C1 segment of cervical spinal cord (tissue), 14 donors: ENCODE measurements at places on chromosomes 16 and 17.

GRCh38 chr17:9644910-9645751 lies at the start of gene USP43:
TSS of gene USP43 (plus strand) at chr17:9645517. CDS start at chr17:9645633, 116 bp downstream.
- peak; percentile 19 for DNase-seq

DNA sequence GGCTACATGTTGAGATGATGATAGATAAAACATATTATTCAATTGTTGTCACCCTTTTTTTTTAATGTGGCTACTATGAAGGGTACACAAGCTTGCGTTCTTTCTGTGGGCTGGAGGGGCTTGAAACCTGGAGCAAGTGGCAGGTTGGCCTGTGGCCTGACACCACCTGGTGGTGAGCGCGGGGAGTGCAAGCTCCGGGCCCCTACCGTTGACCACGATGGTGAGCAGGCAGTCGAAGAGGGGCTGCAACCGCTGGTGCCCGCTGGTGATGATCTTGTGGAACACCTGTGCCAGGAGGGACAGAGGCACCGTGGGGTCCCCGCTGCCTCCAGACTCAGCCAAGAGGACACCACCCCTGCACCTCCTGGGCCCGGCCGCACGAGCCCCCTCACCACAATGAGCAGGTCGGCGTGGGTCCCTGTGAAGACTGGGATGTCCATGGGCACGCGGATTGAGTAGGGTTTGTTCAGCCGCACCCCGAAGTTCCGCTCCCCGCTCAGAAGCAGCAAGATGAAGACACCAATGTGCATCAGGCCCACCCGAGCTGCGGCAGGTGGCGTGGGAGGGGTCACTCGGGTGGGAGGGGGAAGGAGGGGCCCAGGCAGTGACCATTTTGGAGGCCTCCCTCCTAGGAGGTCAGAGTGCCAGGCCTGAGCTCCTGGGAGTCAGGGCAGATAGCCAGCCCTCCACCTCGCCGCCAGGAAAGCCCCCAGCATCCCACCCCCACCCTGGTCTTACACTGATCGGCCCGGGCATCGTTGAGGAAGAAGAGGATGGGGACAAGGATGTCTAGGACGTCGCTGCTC lies 14.4 kb downstream of the HID1 start:
- DNase-seq = peak; percentile 33

GRCh38 chr17:8360260-8360659 lies 16.2 kb downstream of the KRABD2 start:
- DNase-seq = no peak

- no peak for DNase-seq
Observed at GRCh38 chr16:17691899-17692176, 221.1 kb upstream of the XYLT1 start.

DNA sequence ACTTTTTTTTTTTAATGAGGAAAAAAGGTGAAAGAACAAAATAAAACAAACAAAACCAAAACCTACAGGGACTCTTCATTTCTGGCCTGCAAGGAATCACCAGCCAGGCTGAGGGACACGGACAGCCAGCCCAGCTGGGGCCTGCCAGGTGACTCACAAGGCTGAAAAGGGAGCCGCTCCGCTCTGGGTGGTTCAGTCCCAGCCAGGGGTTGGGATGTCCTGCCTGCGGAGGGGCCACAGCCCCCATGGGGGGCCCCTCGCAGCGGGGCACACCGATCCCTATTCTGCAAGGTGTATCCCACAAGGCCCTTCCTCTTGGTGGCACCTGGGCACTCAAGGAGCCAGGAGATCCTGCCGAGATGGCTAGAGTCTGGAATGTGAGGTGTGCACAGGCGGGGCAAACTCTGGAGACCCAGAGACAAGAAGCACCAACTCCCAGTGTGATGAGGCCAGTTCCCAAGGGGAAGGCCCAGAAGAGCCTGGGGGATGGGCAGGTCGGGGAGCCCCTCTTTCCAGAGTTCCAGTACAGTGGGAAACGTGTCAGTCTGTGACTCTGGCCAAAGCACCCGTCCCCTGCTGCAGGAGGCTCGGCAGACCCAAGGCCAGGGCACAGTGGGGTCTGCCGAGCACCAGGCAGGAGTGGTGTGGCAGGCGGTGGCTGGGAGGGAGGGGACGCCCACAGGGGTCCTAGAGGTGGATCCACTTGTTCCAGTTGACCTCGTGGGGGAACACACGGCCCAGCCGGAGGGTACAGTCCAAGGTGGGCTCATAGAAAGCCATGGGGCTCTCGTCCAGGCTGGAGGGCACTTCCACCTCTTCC lies 58.9 kb downstream of the IL21R start:
- DNase-seq = no peak

DNA sequence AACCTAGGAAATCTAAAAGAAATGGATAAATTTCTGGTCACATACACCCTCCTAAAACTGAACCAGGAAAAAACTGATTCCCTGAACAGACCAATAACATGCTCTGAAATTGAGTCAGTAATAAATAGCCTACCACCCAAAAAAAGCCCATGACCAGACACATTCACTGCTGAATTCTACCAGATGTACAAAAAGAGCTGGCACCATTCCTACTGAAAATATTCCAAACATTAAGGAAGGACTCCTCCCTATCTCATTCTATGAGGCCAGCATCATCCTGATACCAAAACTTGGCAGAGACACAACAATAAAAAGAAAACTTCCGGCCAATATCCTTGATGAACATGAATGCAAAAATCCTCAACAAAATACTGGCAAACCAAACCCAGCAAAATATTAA lies 52.9 kb downstream of the TTC19 start:
- DNase-seq = no peak

DNA sequence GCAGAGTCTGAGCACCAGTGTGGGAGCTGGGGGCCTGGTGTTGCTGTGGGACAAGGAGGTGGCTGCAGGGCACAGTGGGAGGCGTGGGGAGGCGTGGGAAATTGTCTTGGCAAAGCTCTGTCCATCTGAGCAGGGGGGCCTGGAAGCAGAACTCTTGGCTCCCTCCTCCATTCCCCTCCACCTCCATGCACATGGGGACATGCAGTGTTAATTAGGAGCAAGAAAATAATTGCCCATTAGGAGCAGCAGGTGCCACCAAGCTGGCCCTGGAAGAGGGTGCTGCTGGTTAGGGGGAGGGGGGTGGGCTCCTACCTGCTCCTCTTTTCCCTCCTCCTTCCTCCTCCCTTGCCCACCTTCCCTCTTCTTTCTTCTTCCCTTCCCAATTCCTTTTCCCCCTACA lies 4.5 kb downstream of the TTYH2 start:
- DNase-seq = no peak

DNA sequence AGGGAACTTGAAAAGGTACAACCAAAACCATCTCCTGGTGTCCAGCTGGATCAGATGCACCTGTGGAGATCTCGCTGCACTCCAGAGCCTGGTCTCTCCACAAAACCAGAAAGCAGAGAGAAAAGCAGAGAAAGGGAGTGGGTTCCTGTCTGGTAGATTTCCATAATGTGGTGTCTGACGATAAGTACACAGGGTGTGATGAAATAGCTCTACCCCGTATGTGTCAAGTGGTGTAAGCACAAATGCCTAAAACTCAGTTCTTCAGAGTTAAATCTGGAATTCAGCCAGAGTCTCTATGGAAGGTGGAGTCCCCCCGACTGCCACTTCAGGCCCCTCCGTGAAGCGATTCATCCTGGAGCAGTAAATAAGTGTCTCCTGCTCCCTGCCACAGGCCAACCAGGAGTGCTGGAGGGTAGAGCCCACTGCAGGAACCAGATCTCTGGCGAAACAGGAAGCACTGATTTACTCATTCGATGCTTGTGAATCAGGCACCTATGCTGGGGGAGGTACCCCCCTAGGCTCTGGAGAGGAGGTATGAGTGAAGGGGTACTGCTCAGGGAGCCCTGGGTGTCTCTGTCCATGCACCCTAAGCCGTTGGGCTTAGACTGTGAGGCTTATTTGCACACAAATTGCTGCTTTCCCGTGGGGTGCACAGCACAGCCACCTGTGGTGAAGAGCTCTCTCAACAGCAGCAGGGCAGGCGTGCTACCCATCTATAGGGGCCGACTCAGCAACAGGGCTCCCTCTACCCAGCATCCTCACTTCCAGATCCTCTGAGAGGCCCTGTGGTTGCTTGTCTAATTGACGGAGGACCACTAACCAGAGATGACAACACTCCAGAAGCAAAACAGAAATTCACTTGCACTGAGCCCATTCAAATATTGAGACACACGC lies 97.1 kb upstream of the MYOCD start:
- DNase-seq = no peak

DNA sequence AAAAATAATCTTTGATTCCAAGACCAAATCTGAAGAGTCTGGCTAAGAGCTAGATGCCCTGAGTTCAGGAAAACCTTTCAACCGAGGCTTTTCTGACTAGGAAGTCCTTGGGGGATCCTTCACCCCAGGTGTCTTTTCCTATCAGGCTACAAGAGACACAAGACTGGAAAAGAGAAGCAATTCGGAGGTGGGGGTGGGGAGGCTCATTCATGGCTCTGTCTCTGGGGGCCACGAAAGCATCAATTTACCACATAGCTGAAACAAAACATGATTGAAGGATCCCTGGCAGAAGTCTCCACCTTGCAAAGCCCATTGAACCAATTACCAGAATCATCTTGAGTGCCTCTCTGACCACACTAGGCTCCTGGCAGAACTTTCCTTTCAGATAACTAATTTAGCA lies 239.8 kb upstream of the SALL1 start:
- no peak for DNase-seq

GRCh38 chr17:44176257-44176656 lies 5.8 kb downstream of the ASB16 start:
- no peak for DNase-seq

DNA sequence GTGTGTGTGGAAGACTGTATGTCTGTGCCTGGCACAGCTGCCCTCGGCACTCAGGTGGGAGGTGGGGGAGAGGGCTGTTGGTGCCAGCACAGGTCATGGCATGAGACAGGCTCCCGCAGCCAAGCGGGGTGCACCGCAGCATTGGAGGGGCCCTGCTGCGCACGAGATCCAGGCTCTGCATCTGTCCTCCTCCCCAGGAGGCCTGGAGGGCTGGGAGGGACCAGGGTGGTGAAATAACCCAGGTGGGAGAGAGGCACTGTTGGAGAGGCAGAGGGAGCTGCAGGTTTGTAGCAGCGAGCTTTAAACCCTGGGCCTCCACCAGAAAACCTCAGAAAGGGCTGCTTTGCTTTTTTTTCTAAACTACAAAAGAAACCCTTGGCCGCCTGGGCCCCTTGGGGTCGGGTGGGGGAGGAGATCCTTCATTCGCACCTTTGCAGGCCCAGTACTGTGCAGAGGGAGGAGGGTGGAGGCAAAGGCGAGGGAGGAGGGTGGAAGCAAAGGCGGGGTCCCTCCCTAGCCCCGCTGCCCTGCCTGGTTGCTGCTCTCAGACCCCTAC lies 241.7 kb downstream of the SEC14L1 start:
- DNase-seq = no peak

DNA sequence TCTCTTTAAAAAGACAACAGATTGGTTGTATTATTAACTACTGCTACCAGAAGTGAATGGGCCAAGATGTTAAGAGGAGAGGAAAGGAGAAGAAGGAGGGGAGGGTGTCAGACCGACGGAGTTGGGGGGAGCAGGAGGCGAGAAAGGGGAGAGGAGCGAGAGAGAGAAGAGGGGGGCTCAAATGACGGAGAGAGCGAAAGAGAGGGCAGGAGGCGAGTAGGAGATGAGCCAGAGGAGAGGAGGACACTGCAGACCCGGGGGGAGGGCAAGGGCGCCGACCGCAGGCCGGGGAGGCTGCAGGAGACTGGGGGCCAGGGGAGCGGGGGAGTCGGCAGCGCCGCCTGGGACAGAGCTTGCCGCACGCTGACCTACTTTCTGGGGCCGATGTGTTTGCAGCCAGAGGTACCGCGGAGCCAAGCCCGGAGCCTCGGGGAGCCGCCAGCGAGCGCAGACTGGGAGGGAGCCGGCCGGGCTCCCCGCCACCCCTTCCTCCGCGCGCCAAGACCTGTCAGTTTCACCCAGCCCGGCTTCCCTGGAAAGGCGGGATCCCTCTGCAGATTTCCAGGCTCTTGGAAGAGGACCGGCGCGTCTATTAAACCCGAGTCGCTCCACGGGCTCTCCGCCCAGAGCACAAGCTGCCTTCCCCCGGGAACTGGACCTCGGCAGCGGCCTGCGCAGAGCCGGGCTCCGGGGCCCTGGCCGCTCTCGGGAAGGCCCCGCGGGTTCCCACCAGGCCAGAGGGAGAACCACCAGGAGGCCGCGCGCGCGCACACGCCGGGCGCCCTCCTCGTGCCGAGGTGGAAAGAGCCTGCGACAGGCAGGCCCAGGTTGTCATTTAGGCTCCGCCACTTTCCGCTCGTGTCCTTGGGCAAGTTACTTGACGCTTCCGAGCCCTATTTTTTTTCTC lies 74.6 kb downstream of the CMC2 start:
- peak; percentile 34 for DNase-seq

GRCh38 chr17:5705876-5706576 lies 121.7 kb upstream of the NLRP1 start:
- DNase-seq = no peak

- no peak for DNase-seq
Observed at GRCh38 chr17:72255481-72255880, 134.7 kb downstream of the SOX9 start.

GRCh38 chr16:68086336-68086841 lies 1.2 kb downstream of the NFATC3 start:
- DNase-seq = peak; percentile 24

DNA sequence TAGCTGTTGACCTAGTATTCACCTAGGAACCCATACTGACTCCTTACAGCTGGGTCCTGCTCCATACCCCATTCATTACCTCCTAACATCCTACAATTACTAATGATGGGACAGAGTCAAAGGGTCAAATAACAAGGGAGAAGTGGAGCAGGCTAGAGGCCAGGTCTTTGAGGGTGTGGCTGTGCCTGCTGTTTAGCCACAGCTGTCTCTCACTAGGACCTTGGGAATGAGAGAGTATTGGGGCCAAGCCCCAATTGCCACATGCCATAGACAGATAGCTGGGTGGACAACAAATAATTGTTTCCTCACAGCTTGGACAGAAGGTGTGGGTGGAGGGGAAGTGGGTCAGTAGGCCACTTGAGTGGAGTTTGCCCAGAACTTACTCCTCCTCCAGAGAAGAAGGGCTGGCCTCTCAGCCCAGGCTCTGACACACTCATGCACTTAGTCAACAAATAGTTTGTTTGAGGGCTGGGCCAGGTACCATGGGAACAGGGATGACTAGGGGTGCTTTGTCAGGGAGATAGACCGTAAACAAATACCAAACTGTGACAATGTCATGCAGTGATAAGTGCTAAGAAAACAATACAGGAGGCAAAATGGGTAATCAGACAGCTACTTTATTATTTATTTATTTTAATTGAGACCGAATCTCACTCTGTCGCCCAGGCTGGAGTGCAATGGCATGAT lies 10.2 kb upstream of the CENPT start:
- DNase-seq = peak; percentile 1

GRCh38 chr16:55853114-55853513 lies 20.2 kb upstream of the CES1 start:
- no peak for DNase-seq

GRCh38 chr16:77840673-77841501 lies 52.5 kb downstream of the VAT1L start:
- DNase-seq = no peak

DNA sequence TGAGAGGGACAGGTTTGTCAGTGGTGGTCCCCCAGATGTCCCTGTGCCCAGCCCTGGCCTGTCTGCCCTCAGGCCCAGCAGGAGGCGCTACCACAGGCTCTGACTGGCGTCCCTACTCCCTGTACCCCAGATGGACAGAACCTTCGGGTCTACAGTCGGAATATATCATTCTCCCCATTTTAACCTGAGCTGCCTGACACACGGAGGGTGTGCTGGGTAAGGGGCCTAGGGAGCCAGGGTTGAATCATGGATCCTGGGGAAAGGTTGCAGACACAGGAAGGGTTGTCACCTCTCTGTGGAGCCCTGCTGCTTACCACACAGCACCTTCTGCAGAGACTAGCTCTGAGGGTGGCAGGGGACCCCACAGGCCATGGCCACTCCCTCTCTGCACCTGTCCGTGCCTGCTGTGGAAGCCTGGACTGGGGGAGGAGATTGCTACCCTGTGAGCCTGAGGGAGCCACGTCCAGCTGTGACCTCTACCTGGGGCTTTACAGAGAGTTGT lies 162.2 kb upstream of the ZNF267 start:
- DNase-seq = no peak
